LoVo (cell line): ENCODE measurements at places on chromosomes 3 and 15.

GRCh38 chr3:9032231-9032777 is 69.0 kb upstream of the RAD18 start:
- no peak for DNase-seq

GRCh38 chr3:25019506-25019905 is 408.6 kb upstream of the RARB start:
- no peak for DNase-seq

GRCh38 chr3:170640737-170641171 is 54.9 kb upstream of the SLC7A14 start:
- DNase-seq = no peak

DNA sequence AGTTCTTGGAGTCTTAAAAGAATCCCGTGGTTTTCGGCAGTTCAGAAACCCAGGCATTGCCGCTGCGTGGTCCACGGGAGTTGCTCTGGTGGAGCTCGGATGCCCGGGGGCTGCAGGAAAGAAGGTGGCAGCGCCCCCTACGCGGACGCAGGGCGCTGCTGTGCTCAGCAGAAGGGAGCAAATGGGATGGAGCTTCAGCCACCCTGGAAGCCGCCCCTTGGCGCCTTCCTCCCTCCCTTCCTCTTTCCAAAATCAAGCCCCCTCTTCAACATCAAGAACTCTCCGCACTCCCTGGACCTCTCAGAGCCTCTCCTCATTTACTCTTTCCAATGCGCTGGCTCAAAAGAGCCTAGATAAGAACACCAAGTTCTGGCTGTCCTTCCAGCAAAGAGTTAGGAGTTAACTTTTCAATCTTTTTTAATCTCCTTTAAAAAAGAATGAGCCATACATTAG is 880 bp upstream of the CHRNA7 start:
- DNase-seq = peak; percentile 68

DNA sequence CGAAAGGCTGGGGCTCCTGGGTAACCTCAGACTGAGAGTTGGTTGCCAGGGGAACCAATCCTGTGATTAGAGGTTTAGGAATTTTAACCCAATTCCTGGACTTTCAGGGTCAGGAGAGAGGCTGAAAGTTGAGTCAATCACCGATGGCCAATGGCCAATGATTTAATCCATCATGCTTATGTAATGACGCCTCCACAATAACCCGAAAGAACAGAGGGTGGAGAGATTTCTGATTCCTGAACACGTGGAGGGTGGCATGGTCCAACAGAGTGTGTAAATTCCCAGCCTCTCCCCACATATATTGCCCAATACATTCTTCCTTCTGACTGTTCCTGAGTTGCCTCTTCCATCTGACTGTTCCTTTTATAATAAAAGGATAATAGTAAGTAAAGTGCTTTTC is 137.2 kb upstream of the CBLB start:
- no peak for DNase-seq

DNA sequence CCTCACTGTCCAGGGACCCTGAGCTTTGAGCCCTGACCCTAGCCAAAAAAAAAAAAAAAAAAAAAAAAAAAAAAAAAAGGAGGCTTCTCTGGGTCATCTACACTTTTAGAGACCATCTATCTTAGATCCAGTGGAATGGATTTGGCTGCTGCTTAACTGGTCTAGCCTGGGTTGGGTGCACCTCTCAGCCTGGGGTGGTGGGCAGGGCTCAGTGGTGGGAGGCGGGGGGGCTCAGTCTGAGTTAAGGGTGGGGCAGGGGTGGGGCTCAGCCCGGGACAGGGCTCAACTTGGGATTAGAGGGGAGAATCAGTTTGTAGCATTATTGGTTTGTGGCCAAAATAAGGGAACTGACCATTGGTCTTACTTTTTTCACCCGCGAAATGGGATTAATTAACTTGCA is 139.2 kb downstream of the TPRA1 start:
- DNase-seq = no peak

- DNase-seq = no peak
These were observed 52.7 kb upstream of the MRPL3 start for GRCh38 chr3:131555456-131555855.

- no peak for DNase-seq
These were observed 53.0 kb downstream of the TMEM45A start for GRCh38 chr3:100545371-100545770.

DNA sequence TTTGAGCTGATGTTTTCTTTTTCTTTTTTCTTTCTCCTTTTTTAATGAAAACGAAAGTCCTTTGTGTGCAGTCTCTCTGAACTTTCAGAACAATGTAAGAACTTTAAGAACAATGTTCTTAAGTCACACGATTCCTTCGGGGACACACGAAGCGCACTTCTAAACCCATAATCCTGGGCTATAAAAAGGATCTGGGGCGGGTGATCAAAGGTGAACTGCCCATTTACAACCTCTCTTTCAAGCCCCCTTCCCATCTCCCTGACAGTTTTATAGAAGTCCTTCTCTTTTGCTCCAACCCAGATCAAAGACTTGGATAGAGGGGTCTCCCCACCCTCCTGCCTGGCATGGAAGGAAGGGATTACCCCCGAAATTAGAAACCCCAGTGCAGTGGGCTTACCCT is 126.8 kb downstream of the BDH1 start:
- DNase-seq = no peak

DNA sequence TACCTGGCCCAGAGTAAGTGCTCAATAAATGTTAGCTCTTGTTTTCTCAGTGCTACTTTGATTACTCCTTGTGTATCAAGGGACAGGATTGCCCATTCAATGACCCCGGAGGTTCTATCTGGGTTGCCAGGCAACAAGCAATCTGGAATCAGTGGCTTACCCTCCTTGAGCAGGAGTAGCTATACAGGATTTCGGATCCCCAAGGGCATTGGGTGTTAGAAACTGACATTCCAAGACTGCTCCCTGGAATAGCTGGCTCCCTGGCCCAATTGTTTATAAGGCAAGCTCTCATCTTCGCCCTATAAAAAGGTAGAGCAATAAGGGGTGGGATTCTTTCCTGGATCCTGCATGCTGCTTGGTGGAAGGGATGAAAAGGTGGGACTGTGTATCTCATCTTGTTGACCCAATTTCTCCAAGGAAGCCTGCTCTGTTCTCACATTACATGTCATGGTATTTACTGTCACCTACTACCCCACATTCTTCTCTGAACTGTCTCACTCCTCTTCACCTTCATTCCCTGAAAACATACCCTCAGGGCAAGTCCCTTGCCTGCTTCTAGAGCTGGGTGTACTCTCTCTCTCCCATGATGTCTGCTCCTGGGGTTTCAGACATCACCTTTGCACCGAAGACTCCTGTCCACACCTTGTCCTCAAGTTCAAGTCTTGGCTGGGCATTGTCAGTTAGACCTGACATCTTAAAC is 26.4 kb upstream of the SCN10A start:
- no peak for DNase-seq

DNA sequence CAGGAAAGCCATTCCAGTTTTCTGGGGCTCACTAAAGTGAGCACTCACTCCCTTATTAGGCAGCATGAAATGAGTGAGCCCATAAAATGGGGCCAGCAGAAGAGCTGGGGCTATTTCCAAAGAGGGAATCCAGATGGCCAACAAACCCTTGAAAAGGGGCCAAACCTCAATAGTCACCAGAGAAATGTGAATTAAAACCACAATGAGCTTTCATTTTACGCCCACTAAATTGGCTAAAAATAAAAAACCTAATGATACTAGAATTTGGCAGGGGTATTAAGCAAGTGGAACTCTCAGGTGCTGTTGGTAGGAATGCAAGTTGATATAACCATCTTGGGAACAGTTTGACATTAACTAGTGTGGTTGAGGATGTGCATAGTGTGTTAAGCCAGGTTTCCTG is 42.1 kb upstream of the RAF1 start:
- no peak for DNase-seq

DNA sequence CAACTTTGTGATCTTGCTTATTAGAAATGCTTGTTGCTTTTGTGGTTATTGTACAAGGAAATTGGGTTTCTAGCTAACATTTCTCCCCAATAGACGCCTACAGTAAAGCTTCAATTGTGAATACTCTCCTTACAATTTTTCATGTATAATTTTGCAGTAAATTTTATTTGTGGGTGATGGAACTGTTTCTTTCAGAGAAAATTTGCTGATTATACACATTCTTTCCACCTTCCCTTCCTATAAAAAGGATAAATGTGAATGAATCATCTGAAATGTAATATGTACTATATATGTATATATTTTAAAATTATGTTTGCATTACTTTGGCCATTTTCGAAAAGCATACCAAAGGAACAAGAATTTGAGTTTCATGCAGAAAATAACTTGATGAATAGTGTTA is 162.7 kb upstream of the CRBN start:
- DNase-seq = no peak

GRCh38 chr3:47009225-47010110 is 30.0 kb downstream of the NBEAL2 start:
- no peak for DNase-seq

DNA sequence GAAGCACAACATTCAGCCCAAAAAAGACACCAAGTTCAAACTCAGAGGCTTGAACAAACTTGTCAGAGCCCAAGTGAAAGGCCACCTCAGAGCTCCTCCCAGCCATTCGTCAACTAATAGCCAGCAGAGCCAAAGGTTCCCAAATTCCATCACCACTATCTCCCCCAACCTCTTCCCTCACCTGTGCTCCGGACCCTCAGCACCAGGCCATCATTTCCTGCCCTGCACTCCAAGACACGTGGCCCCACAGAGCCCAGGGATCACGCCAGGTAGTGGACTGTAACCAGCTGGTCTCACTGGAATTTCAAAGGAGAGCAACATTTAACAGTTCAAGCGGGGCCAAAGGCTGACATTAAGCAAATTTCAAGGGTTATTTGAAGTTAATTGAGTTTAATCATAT is 245.2 kb upstream of the IGF1R start:
- DNase-seq = no peak

GRCh38 chr15:53378096-53378800 is 381.2 kb downstream of the WDR72 start:
- no peak for DNase-seq

DNA sequence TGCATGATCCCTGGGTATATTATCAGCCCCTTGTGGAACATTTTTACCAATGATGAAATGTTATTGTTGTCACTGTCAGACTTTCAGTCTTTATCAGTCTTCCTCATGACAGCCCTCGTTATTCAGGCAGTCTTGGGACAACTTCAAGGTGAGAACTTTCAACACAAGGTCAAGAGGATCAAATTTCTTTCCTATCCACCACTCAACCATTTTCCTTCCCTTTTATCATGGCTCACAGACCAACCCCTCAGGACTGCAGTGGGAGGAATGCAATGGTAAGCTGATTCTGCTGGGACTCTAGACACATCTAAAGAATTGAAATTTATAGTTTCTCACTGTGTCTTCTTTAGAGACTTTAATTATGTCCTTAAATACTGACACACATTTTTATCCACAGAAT is 107.0 kb upstream of the LSAMP start:
- no peak for DNase-seq

GRCh38 chr15:40286061-40286532 is 3.2 kb upstream of the ANKRD63 start:
- no peak for DNase-seq

GRCh38 chr15:51298620-51299019 is 39.8 kb downstream of the CYP19A1 start:
- no peak for DNase-seq

- DNase-seq = peak; percentile 82
These were observed 5.3 kb upstream of the TRA2B start for GRCh38 chr3:185942907-185943759.

DNA sequence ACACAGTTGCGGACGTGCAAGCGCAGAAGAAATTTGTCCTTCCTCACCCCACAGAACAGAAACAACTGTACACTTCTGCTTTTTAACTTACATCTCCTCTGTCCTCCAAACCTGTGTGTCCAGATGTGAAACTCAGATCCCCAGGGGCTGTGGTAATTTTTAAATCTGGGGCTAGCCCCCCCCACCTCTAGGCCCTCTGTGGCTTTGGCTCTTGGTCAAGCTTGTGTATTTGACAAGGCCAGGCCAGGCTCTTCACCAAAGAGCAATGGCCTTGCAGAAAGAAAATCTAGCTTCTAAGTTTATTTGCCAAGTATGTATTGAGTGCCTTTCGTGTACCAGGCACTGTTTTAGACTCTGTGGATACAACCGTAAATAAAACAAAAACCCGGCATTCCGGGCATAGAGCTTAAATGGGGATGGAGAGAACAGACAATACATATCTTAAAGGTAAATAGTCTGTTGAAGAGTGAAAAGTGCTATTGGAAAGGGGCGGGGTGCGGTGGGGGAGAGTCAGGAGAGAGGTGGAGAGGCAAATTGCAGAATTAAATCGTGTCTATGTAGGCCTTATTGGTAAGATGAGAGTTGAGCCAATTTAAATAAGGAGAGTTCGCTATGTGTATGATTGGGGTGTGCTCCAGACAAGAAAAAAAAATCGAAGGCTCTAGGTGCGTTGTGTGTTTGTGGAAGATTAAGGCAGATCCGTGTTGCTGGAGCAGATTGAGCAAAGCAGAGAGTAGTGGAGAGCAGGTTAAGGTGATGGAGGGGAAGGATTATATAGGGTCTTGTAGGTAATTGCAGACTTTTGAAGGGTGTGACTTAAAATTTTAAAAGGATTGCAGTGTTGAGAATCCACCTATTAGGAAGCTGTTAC is 781 bp upstream of the DPH6 start:
- peak; percentile 6 for DNase-seq

DNA sequence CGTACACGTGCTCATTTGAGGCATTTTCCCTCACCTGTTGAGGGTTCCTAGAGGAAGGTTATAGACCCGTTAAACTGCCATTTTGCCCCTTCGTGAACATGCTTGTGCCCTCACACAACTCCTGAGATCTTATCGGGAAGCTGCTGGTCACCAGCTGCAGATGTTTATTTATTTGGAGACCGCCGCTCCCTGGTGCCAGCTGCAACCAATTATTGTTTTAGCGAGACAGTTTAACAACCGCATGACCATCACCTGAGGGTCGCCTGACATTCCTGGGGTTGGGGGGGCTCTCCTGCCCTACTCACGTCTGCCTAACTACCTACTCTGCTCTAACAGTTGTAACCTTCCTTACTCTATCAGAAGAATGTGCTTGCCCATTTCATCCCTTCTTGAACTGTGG is 292.5 kb downstream of the MCTP2 start:
- no peak for DNase-seq

GRCh38 chr3:152252755-152253154 is 16.0 kb upstream of the MBNL1 start:
- DNase-seq = no peak

GRCh38 chr15:73425510-73425909 is 17.5 kb upstream of the REC114 start:
- DNase-seq = no peak

GRCh38 chr3:8627949-8628348 is 16.6 kb downstream of the SSUH2 start:
- no peak for DNase-seq

GRCh38 chr3:39013289-39013688 is 38.5 kb downstream of the SCN11A start:
- DNase-seq = no peak

DNA sequence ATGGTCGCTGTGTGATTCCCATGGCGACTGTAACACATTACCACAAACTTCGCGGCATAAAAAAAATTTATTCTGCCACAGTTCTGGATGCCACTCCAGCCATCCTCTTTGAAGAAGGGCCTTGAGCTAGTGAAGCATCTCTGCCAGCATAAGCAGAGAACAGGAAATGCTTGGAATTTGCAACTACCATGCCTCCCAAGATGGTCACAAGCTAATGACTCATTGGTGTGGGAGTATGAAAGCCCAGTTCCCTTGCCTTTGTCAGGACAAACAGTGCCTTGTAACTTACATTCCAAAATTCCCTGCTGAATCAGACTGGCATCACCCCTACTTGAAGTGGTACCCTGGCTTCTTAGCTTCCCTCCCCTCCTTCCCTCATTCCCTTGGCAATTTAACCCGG is 129.7 kb downstream of the PROS1 start:
- DNase-seq = no peak
